ENCODE measurements at places on chromosomes 5 and 9.

DNA sequence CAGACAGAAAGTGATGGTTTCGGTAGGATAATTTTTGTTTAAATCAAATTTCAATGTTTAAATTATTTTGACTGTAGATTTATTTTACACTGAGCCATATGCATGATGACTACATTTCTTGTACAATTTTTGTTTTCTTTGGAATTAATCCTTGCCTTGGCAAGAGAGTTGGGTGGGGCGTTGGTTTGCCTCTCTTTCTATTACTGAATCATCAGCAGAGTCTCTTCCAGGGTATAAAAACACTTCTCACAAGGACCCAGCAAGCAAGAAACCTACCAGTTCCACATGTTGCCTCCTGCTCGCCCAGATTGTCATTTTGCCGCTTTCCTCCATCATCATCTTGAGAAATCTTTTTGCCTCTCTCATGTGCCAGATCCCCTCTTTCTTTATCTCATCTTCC is 455.0 kb upstream of the DMAC1 start:
- DNase-seq: peak; percentile 10

DNA sequence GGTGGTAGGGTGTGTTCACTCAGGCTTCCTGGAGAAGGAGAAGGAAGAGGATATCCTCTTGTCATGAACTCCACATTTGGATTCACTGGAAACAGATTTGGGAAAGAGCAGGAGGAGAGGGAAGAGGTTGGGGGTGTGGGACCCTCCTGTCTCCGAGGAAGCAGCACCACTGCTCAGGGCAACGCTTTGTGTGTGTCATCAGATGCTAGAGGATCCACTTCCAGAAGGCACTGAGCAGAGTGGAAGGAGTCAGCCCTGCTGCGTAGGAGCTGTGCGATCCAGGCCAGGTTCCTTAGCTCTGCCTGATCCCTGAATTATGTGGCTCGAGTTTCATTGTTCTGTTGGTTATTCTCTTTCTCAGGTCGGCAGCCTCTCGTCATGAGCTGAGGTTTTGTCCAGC is 37.3 kb upstream of the TJP2 start:
- DNase-seq: no peak

- no peak for DNase-seq
Measured at GRCh38 chr9:22228542-22228941, 218.1 kb upstream of the DMRTA1 start.

- peak; percentile 31 for DNase-seq
Measured at GRCh38 chr5:180494510-180495181, 467 bp downstream of the CNOT6 start.

- no peak for DNase-seq
Measured at GRCh38 chr5:139453683-139454567, 8.6 kb downstream of the ECSCR start.

GRCh38 chr9:87611776-87612175 is 114.1 kb downstream of the DAPK1 start:
- no peak for DNase-seq

DNA sequence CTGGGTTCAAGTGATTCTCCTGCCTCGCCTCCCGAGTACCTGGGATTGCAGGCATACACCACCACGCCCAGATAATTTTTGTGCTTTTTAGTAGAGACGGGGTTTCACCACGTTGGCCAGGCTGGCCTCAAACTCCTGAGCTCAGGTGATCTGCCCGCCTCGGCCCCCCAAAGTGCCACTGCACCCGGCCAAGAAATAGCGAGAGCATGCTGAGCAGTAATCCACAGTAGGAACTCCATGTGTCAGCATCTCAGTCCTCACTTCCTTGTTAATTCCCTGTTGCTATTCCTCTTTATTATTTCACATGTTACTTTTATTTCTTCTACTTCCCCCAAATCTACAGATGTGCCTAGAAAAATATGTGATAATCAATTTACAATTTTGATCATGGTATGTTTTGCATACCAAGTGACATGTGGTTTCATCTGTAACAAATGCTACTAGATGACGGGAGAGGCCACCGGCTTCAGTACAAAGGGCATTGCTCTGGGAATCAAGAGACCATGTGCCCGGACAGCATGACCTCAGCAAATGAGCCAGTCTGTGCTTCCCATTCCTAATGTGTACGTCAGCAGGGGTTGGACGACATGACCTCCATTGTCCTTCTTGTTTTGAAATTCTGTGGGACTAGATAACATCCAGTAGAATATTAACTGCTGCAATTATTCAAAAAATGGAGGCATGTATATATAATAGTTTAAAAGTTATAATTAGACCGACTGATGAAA is 61.6 kb downstream of the FNBP1 start:
- DNase-seq: no peak

- DNase-seq: no peak
Measured at GRCh38 chr5:98941131-98941883, 12.5 kb upstream of the CHD1 start.

DNA sequence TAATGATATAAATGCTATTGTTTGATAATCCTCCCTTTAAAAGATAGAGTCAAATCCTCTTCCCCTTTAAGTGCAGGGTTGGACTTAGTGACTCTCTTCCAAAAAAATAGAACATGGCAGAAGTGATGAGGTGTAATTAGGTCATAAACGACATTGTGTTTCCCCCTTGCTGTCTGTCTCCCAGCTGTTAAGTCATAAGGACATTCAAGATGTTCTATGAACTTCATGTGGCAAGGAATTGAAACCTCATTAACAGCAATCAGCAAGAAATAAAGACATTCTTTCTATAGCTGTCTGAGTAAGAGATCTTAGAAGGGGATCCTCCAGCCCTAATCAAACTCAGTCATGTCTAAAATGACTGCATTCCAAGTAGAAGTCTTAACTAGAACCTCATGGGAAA is 3.3 kb upstream of the SLC25A46 start:
- DNase-seq: no peak

GRCh38 chr9:4760122-4760521 is 19.1 kb upstream of the AK3 start:
- DNase-seq: no peak

GRCh38 chr5:30099634-30100033 is 1093.9 kb upstream of the CDH6 start:
- DNase-seq: peak; percentile 4

DNA sequence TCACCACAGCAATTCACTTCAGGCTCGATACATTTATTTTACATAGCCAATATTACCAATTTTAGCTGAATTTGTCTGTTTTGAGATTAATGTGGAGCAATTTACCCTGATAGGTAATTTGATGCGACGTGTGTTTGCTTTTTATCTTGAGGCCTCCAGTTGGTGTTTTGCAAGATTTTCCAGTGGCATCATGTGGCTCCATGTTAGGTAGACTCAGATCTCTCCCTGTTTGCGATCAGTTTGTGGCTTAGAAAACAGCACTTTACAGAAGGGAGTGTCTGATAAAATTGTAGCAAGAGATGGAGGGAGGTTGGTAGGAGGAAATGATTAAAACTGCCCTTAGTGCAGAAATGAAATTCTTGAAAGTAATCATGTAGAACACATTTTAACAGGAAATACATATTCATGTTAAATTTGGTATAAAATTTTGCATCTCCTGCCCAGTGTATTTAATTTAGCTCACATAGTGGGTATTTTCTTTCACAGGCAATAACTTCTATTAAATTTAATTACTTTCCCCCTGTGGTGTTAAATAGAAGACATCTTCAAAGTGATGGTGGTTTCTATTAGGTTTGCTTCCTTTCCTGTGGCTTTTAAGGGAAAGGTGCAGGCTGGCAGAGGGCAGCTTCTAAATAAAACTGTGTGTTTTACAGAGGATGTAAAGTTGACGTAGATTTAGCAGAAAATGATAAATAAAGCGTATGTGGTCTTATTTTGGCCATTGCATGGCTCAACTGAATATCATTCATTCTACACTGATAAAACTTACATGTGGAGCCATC is 135.8 kb downstream of the KDM4C start:
- DNase-seq: no peak

GRCh38 chr5:112004867-112005622 is 248.1 kb upstream of the NREP start:
- DNase-seq: no peak
